ENCODE measurements at places on chromosomes 4 and X. TPM values are rescaled to one million over a fixed set of nuclear protein-coding genes. Genes with fewer than 3 reads are reported as not detected.

Gene ZMYM3
- 36.1 TPM for total RNA-seq

Gene AREG
- total RNA-seq: 4.8 TPM

Gene P2RY8
- total RNA-seq: 40.1 TPM

Gene DMP1
- not detected for total RNA-seq

Gene DCAF12L2
- not detected for total RNA-seq

Gene SLC16A2
- 0.30 TPM for total RNA-seq

Gene ACOT9
- 92.3 TPM for total RNA-seq

Gene QRFPR
- total RNA-seq: not detected

Gene TLR10
- total RNA-seq: 0.12 TPM

Gene FHDC1
- total RNA-seq: 0.14 TPM

Gene CENPI
- 19.3 TPM for total RNA-seq
